ENCODE measurements at places on chromosomes 2 and 18. TPM values are rescaled to one million over a fixed set of nuclear protein-coding genes. Genes with fewer than 3 reads are reported as not detected.
A peak's percentile ranks its signal among the peaks of the same experiment; 100 is the strongest.

The LOXHD1 gene
- total RNA-seq = 0.08 TPM

DNA sequence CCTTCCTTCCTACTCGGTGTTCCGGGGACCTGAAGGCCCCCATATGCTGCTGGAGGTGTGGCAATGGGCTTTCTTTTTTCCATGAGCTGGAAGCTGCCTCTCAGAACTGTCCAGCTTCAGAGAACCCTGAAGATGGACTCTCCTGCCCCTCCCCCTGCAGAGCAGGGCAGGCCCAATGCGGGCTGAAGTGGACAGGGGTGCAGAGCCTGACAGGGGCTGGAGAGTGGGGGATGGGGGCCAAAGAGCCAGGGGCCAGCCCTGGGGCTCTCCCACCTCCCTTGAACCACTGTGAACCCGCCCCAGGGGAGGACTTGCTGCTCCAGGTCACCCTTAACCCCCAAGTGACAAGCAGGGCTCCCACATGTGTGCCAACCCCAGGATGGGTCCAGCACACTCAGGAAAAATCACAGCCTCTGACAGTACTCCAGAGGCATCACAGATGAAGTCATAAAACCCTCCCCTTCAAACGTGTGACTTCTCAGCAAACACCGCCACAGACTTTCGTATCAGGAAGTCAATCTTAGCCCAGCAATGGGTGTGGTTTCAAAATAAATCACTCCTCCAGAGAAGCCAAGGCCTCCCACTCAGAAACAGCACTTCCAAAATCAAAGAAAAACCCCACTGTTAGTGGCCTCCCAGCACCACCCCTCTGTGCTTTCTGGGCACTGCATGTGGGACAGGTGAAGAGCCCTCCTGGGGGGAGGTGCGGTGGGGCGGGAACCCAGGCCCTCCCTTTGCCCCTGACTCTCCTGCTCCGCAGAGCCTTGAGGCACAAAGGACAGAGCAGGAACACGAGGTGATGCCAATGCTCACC lies 135.8 kb downstream of the HDAC4 start:
- peak; percentile 85 for DNase-seq

DNA sequence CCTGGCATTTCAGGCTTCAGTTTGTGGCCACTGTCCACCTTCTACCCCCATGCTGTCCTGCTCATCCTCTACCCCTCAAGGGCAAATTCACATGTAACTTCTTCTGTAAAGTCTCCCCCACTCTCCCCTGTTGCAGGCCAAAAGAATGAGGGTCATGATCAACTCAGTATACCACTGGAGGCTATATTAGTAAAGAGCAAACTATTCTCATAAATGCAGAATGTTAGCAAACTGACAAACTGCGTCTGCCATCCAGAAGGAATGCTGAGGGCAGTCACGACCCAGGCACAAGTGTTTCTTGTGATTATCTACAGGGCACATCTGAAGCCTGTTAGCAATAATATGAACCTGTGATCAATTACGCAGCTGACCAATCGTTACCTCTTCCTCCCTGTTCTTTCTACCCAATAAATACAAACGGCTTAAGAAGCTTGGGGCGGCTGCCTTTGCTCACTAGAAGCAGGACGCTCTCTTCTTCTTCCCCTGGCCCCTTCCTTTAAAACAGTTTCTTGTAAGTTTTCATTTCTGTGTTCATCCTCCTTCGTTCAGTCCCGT lies 58.3 kb downstream of the SEPTIN10 start:
- no peak for DNase-seq

DNA sequence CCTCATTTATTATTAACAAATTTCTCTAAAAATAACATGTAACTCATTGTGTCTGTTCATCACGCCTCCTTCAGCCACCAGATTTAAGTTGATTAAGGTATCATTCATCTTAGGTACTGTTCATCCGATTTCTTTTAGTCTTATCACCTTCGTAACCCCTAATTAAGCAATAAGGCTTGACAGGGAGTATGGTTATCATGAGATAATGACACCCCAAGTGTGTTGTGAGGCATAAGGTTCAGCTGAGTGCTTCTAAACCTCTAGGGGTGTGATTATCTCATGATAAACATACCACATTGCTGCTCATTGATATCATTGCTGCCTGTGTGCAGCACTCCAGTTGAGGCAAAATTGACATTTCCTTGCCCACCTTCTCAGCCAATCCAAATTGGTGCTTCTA lies 158.9 kb upstream of the BOD1L2 start:
- DNase-seq = no peak

The FAM161A gene
- 4.7 TPM for total RNA-seq

The DQX1 gene
- 0.95 TPM for total RNA-seq

GRCh38 chr2:239257511-239257937 lies 143.3 kb downstream of the HDAC4 start:
- DNase-seq = no peak

The PJVK gene
- total RNA-seq = 3.1 TPM

DNA sequence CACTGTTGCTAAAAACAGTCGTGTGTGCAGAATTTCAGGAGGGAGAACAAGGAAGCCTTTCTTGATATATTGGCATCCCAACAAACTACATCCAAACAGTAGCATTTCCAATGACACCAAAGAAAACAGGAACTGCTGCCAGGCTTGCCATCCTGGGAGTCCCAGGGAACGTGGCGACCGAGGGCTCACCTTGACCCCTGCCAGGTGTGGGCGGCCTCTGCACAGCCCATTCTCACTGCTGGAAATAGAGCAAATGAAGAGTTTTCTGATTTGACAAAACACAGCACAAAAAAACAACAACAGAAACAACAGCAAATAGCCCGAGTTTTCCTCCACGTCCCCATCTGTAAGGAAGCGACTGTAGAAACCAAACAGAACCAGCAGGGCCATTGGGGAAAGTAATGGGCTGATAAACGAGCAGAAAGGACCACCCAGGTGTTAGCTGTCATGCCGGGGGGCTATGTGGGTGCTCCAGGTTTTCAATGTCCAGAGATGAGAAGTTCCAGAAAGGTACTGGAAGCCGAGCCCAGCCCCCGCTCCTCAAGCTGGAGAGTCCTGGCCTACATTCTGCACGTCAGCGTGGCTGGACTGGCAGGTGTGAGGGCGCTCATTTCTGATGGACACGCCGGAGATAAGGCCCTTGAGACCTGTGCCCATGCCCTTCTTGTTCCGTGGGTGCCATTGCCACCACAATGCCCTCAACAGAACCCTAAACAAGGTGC lies 80.8 kb downstream of the TWIST2 start:
- DNase-seq = no peak

GRCh38 chr18:38453880-38454279 lies 888.3 kb upstream of the CELF4 start:
- DNase-seq = no peak

The SNTG2 gene
- total RNA-seq = 2.5 TPM

GRCh38 chr18:37332628-37333420 lies 232.8 kb downstream of the CELF4 start:
- no peak for DNase-seq

The PROC gene
- total RNA-seq = not detected

DNA sequence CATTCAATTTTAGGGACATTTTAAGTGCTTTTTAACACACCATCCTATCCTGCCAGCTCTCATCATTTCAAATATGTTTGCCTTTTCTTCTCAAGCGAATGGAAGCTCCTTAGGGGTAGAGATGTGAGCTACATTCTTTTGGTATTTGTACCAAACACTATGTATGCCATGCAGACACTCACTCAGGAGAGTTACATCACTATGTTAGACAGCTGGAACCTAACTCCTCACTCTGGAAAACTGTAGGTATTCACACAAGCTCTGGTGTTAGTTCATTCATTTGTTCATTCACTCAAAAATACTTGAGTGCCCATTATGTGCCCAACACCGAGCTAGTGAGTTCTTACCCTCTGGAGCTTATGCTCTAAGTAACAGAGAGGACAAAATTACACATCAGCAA lies 26.4 kb upstream of the RNU4ATAC start:
- DNase-seq = no peak

GRCh38 chr2:109218087-109218791 lies 89.2 kb downstream of the SH3RF3 start:
- DNase-seq = no peak

GRCh38 chr2:24597181-24597870 lies 106.3 kb downstream of the NCOA1 start:
- DNase-seq = no peak

DNA sequence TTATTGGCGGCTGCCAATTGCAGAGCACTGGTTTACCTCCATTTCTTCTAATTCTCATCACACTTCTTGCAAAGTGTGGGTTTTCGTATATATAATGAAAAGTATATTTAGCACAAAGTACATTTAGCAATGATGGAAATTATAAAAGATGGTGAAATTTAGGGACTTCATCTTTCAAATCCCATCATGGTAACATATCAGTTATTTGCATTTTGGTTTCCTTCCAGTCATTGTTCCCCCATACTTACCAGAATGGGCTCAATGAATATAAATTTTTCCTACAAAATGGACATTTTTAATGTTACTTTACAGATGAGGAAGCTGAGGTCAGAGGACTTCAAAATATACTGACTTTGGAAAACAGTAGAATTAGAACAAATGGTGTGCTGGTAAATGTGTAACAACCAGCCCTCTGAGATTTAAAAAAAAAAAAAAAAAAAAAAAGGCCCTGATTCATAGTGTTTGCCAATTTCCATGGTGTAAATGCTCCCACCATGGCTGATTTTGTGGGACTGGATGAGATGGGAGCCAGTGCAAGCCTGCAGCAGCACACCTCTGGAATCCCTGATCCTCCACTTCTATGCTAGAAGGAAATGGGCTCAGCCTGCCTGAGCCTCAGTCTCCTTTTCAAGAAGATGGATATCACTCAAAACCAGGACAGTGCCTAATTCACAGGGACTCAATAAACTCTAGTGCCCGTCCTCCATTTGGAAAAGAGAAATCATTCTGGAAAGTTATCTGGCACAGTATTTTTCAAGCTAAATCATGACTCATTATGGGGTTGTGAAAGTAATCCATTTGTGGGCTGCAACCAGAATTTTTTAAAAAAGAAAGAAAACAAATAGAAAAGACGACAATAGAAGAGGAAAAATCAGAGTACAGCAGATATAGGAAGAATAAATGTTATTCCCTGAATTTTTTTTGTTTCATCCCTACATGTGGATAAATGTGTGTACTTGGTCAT lies 34.0 kb downstream of the LBH start:
- no peak for DNase-seq

DNA sequence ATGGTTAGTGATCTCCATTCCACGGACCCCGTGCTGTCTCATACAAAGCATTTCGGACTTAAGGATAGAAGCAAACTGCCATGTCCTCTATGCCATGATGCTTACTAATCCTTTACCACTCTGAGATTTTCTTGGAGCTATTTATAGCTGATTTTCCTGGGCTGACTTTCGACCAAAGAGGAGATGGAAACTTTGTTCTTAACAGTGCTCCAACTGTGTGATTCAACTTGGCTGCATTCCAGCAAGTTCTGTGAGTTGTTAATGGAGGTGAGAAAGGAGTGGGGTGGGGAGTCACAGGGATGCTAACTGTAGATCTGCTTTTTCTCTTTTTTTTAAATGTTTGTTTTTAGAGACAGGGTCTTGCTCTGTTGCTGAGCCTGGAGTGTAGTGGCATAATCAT lies 45.5 kb upstream of the MSH2 start:
- no peak for DNase-seq

GRCh38 chr2:102674370-102674769 lies 55.0 kb downstream of the SLC9A2 start:
- DNase-seq = no peak

The GPR45 gene
- not detected for total RNA-seq

- DNase-seq = no peak
Observed at GRCh38 chr18:2486426-2486825, 84.9 kb downstream of the METTL4 start.

DNA sequence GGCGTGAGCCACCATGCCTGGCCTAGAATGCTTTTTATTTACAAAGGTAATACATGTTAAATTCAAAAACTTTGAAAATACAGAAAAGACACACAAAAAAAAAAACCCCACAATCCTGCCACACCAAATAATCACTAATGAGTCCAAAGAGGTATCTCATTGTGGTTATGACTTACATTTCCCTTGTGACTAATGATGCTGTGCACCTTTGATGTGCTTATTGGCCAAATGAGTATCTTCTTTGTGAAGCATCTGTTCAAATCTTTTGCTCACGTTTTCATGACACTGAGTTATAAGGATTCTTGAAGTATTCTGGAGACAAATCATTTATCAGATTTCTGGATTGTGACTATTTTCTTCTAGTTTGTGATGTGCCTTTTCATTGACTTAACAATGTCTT lies 6.4 kb upstream of the NLRC4 start:
- no peak for DNase-seq

The C2orf66 gene
- not detected for total RNA-seq

DNA sequence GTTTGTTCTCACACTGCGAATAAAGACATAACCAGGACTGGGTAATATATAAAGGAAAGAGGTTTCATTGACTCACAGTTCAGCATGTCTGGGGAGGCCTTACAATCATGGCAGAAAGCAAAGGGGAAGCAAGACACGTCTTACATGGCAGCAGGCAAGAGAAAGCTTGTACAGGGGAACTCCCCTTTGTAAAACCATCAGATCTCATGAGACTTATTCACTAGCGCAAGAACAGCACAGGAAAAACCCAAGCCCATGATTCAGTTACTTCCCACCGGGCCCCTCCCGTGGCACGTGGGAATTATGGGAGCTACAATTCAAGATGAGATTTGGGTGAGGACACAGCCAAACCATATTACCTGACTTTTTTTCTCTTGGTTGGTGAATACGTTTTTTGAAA lies 51.3 kb downstream of the TMEM247 start:
- no peak for DNase-seq

DNA sequence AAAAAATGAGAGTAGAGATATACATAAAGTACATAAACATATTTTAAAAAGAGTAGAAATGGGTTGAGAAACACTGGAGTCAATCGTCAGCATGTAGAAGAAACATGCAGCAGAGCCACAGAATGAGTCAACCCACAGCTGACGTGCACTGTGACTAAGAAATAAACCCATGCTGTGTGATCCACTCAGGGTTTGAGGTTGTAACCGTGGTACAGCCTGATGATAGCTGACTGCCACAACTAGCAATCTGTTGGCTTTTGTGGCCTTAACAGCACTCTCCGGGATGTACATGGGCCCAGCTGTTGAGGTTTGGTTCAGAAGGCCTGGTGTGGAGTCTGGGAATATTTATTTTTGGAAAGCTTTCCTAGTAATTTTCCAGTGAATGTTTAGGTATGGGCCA lies 554.4 kb upstream of the MEX3C start:
- DNase-seq = no peak

The EHD3 gene
- total RNA-seq = 4.5 TPM

The RRM2 gene
- total RNA-seq = 0.13 TPM

DNA sequence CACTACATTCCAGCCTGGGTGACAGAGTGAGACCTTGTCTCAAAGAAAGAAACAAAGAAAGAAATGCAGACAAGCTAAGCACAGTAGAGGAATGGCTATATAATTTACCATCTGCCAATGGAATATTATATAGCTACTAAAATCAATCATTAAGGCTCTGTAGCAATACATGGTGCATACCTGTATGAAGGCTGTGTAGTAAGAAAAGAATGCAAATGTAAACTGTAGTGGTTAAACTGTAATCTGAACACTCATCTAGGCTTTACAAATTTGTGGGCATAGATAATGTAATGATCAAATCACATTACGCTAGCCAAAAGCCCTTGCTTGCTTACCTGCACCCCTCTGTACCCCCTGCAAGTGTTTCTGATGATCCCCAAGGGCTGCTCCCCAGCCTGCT lies 230.9 kb downstream of the LTBP1 start:
- no peak for DNase-seq

The FAM98A gene
- 33.4 TPM for total RNA-seq
